ENCODE measurements at places on chromosomes 3 and 15.

GRCh38 chr3:126137490-126138130, 42.8 kb downstream of the ALDH1L1 start:
- DNase-seq: no peak

DNA sequence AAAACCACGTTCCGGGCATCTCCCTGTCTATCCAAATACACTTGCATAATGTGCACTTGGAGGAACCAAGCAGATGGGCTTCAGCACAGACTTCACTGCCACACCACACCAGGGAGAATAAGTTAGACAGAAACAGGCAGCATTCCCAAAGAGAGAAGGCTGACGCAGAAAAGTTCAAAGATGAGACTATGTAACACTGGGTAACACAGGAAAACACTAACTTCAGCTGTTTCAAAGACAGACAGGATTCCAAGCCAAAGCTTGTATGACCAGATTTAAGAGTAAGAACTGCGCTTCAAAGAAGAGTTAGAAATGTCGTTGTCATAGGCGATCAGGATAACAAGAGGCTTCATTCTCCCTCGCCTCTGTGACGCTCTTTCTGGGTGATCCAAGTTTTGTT, 19.9 kb downstream of the SLC51A start:
- DNase-seq: no peak

DNA sequence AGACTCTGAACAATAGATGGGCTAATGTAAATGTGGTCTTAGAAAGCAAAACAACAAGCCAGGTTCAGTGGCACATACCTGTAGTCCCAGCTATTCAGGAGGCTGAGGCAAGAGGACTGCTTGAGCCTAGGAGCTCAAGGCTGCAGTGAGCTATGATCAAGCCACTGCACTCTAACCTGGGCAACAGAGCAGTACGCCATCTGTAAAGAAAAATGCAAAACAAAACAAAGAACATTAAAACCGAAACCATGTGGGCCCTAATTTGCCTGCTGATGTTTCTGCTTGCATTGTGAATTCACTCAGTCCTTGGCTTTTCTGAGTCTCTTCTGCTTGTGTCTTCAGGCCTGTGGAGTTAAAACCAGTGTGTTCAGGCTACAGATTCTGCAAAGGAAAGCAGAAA, 56.7 kb downstream of the CCNL1 start:
- no peak for DNase-seq

DNA sequence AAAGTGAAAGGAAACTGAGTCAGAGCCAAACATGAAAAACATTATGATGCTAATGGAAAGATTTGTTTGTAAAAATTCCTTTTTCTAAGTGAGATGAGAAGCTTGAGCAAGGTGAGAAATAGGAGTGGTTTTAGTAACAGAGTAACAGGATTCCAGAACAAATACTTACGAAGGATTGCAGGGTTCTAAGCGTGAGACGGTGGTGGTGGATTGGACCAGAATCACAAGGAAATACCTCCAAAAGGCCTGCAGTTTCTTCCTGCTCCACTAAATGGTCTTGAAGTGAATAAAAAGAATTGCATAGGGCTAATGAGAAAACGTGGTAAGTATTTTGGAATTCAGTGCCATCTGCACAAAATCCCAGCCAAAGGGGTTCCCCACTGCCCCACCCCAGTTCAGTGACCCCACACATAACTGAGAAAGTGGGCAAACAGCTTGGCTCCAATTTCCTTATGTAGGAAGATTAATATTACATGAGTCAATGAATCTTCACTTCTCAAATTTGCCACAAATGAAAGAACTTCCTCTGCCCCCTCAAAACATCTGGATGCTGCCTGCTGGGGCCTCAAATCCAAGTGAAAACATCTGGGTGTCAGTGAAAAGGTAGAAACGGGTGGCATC, 283.8 kb upstream of the NR2F2 start:
- DNase-seq: no peak

Measured in CD4-positive, alpha-beta T cell treated with Interleukin-17A for 1 hour (primary cell).